Neural crest cell (in vitro differentiated cells): ENCODE measurements at places on chromosomes 7 and 10.

DNA sequence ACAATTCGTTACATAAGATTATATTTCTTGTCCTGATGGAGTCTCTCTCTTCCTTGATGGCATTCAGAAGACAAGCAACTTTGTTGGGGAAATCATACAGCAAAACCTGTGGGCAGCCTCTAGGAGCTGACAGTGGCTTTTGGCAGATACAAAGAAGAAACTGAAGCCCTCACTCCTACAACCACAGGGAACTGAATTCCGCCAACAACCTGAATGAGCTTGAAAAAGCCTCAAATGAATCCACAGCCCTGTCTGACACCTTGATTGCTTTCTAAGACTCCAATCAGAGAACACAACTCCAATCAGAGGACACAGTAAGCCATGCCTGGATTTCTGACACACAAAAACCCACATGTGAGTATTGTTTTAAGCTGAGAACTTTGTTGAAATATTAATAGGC lies 576.8 kb upstream of the LRRTM3 start:
- DNase-seq = no peak

GRCh38 chr7:127379642-127380041 lies 12.9 kb downstream of the ZNF800 start:
- no peak for DNase-seq

DNA sequence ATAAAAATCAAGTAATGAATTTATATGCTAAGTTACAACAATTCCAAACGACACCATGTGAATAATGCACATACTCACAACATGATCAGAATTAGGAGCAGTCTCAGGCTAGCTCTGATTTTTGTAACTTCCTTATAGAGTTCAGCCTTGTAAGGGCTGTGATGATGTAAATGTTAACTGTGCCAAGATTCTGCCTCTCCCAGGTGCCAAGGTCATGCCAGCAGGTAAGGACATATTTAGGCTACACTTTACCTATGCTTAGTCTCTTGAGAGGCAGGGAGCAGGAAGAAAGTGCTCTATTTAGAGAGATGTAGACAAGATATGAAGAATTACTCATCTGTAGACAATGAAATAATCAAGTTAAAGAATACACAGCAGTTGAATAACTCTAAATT lies 53.6 kb upstream of the AGR3 start:
- DNase-seq = no peak

DNA sequence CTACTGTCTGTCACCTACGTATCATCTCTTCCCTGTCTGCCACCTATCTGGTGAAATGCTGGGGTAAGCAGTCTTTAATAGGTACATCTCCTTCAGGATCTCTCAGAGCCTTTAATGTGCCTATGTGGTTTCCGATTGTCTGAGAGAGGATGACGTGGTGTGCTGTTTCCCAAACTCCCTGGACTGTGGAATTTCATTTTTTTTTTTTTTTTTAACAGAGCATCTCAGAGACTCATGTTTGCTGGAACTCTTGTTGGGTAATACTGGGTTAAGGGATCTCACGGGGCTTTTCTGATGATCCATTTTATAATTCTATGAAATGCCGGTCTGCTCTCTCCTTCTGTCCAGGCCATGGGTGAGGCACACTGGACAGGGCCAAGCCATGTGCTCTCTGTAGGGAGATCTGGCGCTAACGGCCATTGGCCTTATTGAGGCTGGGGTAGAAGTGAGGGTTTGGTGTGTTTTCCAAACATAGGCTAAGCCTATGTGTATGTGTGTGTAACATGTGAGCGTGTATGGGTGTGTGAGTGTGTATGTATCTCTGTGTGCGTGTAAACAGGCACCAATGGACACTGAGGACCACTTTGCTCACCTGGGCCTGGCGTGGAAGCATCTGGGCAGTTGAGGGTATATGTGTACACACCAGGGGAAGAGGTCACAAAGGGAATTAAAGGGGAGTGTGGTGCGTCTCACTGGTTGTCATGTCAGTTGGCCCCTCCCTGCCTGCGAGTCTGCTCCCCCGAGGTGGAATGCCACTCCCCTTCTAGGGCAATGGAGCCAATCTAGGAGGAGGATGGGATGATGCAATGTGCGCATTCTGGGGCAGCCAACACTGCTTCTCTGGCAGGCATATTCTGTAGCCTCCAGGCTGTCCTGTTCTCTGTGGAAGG lies 7.8 kb downstream of the ADRA2A start:
- DNase-seq = no peak

GRCh38 chr7:12067156-12067831 lies 143.8 kb upstream of the TMEM106B start:
- peak; percentile 46 for DNase-seq

DNA sequence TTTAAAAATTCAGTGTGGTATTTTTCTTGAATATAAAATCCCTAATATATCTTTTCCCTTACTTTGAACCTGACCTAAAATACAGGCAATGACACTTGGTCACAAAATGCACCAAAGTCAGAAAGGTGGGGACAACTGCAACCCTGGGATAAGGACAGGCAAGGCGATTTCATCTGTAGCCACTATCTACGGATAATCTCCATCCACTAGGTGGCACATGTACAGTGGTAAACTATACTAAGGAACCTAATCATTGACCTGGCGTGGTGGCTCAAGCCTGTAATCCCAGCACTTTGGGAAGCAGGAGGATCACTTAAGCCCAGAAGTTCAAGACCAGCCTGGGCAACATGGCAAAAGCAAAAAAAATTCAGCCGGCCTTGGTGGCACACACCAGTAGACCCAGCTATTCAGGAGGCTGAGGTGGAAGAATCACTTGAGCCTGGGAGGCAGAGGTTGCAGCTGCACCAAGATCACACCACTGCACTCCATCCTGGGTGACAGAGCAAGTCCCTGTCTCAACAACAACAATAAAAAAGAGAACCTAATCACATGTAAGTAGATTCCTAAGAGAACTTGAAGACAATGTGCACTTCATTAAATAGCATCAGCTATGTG lies 98.9 kb downstream of the KMT2C start:
- peak; percentile 10 for DNase-seq

- no peak for DNase-seq
Measured at GRCh38 chr7:149310113-149310836, 48.3 kb downstream of the ZNF783 start.

- peak; percentile 24 for DNase-seq
Measured at GRCh38 chr10:108465871-108466641, 1301.5 kb upstream of the SORCS1 start.
